Activated T-helper 1 cell treated with anti-CD3 and anti-CD28 coated beads, Interleukin-2, amount 50 U/mL, for 16 hours (primary cell): ENCODE measurements at places on chromosomes 7 and 10.

GRCh38 chr10:100470367-100470766 is 7.6 kb downstream of the WNT8B start:
- DNase-seq, result no peak

GRCh38 chr7:130228840-130229502 is 21.3 kb downstream of the SSMEM1 start:
- no peak for DNase-seq

DNA sequence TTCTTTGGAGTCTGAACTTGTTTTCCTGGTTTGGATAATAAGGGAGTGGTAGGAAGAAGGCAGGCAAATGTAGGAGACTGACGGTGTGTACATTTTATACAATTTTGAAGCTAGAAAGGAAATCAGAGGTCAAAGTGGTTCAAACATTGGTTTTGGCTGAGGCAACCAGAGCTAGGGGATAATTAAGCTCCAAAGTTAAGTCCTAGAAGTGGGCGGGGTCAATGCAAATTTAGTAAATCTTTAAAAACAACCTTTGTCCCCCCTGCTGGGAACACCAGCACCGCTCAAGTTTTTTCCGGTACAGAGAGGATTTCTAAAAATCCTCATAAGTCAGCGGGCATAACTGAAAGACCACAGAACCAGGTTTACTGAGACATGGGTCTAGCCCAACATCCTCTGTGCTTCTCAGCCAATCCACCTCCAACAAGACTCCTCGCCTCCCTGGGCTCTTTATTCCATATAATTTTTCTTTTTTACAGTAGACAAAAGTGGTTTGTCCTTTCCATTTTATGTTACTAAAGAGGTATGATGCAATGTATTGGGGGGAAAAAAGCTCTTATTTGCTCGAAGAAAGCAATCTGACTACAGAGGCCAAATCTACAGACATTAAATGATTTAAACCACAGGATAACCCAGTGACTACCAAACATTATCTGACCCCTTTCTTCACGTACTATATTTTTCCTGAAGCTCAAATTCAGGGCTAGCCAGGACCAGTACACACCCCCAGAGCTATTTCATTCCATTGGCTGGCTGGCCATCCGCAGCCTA is 1.6 kb downstream of the GLUD1 start:
- no peak for DNase-seq

GRCh38 chr7:25552998-25553397 is 324.7 kb upstream of the NPVF start:
- DNase-seq, result no peak

- no peak for DNase-seq
Measured at GRCh38 chr7:2129323-2130095, 103.2 kb downstream of the MAD1L1 start.

GRCh38 chr7:99639267-99639666 is 22.5 kb downstream of the ZSCAN25 start:
- no peak for DNase-seq

DNA sequence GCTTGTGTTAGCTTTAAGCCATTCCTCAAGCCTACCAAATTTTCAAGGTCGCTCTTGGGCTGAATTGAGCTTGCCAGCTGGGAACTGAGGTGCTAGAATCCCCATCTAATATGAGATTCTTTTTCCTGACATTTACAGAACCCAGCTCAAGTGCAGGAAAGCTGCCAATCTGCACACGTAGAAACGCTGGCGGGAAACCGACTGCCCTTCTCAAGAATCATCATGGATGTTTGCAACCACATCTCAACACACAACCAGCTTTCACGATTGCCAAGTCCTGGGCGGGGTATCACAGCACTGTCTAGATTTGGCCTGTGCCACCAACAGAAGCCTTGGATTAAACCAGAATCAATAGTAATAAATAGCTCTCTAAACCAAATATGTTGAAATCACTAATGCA is 203.7 kb downstream of the DIP2C start:
- no peak for DNase-seq

- DNase-seq, result no peak
Measured at GRCh38 chr10:4215485-4215884, 430.5 kb upstream of the KLF6 start.

DNA sequence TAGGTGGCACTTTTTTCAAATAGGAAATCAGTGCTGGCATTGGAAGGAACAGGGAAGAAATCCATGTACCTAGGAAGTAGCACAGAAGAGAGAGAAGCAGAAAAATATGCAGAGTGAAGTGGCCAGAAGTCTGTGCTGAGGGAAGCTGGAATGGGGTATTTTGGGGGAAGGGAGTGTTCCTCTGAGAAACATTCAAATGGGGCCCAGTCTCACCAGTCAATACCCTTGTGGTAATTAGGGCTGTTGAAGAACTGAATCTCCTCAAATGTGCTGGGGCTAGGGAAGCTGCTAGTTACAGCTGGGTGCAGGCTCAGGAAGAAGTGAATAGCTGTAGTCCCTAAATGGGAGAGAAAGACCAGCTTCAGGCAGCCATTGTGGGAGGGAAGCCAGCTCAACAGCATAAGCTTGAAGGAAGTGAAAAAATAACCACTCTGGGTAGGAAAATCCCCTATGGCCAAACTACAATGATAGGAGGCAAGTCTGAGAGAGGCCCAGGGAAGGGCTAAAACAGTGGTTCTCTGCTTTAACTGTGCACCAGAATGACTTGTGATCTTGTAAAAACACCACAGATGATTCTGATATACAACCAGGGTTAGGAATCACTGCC is 7.6 kb downstream of the NDST2 start:
- DNase-seq, result no peak

DNA sequence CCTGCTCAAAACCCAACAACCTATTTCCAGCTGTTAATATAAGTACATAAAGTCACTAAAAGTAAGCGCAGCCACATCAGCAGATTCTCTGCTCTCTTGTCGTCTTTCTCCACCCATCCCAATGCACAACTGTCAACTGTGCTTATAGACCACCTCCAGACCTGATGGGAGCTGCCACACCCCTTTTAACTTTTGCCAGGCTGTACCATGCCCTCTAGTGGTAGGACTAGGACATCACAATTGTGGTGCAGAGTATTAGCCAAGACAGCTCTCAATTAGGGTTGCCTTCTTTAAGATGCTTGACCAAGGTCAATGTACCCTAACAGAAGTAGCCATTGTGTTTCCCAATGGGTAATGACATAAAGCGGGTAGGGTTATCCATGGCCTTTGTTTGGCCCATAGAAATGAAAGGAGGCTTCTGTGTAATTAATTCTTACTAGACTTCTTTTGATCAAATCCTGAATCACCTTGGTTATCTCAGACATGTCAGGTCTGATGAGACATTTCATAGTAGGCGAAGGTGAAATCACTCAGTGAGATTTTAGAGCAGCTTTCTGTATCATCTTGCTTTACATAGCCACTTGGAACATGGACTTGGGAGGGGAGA is 68.1 kb downstream of the SCRN1 start:
- DNase-seq, result no peak

DNA sequence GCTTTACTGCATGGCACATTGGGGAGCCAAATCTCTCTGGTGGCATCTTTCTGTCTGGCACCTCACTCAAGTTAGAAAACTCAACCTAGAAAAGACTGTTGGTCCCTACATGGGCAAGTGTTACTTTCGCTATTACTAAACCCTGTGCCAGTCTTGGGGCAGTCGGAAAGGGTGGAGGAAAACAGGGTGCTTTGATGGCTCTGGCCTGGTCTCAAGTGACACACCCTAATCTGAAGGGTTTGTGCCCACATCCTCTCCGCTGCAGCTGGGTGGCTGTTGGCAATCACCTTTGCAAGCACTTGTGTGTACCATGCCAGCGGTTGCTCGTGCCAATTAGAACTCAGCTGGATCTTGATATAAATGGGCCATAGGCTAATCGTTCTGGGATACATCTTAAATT is 159.8 kb upstream of the ITGB1 start:
- peak; percentile 39 for DNase-seq

DNA sequence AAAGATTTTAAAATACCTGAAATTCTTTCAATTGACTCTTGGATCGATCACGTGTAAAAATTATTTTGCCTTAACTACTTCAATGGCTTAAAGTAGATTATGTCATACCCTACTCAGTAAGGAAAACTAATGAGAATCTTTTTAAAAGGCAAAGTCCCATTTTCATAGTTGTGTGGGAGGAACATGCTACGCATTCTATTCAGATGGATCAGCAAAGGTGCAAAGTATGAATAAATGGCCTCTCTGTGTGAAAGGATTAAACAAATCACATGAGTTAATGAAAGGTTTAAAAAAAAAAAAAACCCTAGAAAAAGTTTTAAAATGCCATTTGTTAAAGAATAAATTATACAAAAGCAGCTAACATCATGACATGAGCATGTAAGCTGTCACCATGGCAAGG is 77.1 kb downstream of the ENO4 start:
- no peak for DNase-seq

DNA sequence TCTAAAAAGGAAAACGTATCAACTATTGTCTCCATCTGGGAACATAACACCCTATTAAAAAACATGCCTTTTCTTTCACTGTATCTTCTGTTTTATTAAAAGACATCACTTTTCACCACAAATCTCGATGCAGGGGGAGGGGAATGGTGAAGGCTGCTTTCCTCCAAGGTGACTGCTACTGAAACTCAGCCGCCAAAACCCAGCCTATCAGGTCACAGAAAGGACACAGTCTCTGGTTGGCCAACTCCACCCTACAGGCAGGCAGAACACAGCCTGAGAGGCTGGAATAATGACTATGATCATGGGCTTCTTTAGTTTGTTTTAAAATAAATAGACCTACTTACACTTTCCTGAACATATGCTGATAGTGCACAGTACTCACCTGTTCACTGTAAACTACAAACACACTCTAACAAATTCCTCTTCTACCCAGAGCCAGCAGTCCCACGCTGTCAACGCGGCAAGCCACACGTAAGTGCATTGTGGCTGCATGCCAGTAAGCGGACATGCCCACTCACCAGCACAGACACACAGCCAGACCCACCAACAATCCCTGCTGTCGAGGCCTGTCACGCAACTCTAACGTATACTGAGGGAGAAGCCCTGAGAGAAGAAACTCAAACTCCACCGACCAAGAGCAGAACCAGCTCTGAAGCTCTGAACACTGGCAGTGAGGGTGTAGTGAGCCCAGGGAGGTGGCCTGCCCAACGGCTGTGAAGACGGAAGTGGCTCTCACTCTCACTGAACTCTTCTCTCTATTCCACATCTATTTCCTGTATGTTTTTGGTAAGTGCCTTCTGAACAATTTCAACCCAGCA is 41.8 kb downstream of the NCAPG2 start:
- DNase-seq, result no peak

DNA sequence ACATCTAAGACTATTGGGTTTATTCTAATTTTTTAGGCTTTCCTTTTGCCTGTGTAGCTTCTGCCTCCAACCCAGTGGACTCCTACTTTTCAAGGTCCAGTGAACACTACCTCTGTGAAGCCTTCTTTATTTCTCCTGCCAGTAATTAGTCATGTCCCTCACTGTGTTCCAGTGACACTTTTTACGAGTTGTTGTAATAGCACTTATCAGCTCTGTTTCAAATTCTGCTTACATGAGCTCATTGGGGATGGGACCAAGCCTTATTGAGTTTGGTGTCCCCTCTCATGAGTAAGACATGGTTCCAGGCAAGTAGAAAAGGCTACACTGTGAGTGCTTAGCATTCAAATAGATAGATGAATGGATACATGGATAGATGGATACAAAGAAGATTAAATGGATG is 184.6 kb downstream of the HIBADH start:
- DNase-seq, result no peak
